ENCODE measurements at places on chromosomes 13 and 19.

DNA sequence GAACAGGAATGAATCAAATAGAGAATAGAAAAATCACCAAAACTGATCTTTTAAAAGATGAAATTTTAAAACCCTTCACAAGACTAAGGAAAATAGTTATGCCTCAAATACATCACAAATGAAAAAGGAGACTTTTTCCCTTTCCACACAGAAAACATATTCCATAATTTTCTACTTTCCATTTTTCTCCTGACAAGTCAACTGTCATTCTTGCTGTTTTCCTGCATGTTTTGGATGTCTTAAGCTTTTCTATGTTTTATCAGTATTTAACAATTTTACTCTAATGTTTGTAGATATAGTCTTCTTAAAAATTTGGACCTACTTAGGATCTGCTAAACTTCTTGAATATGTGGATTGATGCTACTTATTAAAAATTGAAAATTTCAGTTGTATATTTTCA is 810.8 kb downstream of the OLFM4 start:
- DNase-seq = no peak

DNA sequence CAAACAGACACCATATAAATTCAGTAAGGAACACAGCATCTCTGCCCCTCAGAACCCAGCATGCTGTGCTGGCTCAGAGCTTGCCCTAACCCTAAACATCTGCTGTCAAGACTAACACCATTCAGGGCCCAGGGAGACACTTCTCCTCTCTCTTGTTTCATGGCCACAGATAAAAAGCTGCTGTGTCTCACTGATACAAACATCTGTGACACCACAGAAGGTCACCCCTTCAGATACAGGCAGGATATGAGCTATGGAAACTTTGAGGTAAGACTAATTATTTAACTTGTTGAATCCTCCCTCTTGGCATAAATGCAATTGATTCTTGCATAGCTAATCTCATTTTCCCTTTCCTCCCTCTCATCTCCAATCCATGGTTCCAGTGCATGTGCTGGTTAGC is 61.6 kb upstream of the GPR12 start:
- no peak for DNase-seq

DNA sequence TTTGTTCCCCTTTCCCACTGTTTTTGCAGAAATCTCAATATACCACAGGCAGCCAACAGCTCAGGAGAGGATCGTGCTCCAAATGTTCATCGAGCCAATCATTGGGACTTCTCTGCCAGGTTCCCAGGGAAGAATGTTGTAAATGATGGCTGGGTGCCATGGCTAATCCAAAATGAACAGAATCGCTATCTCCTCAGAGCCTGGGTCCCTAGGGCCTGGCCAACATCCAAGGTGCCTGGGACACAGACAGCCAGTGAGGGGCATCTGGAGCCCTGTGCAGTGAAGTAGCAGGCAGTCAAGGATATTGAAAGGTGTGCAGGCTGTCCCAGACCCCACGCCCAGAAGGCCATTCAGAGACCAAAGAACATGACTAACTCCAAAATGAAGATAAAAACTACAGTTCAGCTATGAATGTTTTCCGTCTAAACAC is 37.8 kb downstream of the BRD4 start:
- no peak for DNase-seq

DNA sequence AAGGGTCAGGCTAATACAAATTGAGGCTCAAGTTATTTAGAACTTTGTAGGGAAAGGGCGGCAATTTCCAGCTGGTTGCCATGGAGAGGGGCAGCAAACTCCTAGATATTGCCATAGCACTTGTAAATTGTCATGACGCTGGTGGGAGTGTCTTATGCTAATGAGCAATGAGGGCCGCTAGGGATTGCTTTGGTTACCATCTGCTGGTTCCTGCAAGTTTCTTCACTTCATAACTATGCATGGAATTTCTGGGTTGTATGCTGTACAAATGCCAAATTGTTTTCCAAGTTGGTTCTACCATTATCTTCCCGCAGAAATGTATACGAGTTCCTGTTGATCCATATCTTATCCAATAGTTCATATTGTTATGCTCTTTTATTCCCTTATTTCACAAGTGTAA is 1339.4 kb downstream of the EFNB2 start:
- DNase-seq = no peak

DNA sequence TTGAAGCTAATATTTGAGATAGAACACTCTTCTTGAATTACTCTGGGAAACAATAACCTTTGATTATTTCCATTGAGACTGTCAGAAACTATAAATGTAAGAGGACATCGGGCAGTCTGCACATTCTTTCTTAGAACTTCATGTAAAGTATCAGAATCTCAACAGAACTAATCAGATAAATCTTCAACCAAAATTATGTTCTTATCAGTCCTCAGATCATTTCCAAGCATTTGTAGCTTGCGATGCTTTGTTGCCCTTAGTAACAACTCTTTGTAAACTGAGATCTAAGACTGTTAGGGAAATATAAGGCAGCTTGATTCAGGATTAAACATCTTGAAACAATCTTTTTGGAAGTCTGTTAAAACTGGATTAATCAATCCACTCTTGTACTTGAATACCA is 70.3 kb downstream of the FNDC3A start:
- DNase-seq = no peak

DNA sequence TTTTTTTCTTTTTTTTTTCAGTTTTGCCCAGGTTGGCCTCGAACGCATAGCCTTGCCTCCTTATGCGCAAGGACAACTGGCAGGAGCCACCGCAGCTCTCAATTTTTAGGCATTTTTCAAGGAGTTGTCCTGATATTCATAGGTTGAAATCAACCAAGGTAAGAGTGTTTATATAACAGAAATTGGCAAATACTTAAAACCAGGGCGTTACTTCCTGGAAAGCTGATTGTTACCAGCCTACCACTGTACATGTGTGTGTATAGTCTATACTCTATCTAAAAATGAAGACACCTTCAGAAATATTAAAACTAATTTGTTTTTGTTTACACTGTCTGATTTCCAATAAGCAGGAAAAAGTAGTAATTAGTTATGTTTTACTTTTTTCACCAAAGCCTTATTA is 39.2 kb downstream of the GPC6 start:
- no peak for DNase-seq

- no peak for DNase-seq
Measured at GRCh38 chr13:60754211-60755090, 357.4 kb downstream of the TDRD3 start.

- no peak for DNase-seq
Measured at GRCh38 chr13:85277748-85278147, 521.5 kb downstream of the SLITRK6 start.

DNA sequence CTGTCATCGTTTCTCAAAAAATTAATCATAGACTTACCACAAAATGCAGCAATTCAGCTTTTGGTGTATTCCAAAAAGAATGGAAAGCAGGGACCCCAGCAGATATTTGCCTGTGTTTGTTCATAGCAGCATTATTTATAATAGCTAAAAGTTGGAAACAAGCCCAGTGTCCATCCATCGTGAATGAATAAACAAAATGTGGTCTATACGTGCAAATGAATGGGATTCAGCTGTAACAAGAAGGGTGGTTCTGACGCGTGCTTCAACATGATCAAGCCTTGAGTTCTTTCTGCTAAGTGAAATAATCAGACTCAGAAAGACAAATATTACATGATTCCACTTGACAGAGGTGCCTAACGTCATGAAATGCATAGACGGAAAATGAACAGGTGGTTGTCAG is 36.4 kb downstream of the PSG11 start:
- DNase-seq = no peak

DNA sequence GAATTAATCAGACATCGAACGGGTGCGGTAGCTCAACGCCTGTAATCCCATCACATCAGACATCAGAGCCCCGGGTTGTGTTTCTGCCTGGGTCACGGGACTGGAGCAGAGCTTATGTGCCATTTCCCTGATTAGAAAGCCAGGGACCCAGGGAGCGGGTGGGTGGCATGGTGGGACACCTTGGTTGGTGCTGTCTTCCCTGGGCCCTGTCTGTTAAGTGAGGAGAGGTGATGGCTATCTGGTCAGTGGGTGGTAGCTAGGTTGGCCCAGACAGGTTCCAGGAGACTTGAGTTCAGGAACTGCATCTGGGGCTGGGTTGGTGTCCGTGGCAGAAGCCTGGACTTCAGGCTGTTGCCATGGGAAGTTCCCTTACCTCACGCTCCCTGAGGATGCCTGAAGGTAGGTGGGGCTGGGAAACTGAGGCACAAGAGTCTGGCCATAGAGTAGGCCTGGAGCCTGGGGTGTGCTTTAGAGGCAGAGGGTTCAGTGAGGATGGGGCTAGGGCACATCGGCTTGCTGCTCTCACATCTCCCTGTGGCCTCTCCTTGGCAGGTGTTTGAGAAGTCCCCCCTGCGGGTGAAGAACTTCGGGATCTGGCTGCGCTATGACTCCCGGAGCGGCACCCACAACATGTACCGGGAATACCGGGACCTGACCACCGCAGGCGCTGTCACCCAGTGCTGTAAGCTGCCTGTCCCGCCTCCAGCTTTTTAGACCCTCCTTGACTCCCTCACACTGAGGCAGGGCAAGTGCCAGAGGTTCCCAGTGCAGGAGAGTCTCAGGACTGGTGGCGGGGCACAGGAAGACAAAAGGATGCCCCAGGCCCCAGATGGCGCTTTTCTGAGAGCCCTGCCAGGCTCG is 2.1 kb downstream of the RPL18A start:
- DNase-seq = no peak

DNA sequence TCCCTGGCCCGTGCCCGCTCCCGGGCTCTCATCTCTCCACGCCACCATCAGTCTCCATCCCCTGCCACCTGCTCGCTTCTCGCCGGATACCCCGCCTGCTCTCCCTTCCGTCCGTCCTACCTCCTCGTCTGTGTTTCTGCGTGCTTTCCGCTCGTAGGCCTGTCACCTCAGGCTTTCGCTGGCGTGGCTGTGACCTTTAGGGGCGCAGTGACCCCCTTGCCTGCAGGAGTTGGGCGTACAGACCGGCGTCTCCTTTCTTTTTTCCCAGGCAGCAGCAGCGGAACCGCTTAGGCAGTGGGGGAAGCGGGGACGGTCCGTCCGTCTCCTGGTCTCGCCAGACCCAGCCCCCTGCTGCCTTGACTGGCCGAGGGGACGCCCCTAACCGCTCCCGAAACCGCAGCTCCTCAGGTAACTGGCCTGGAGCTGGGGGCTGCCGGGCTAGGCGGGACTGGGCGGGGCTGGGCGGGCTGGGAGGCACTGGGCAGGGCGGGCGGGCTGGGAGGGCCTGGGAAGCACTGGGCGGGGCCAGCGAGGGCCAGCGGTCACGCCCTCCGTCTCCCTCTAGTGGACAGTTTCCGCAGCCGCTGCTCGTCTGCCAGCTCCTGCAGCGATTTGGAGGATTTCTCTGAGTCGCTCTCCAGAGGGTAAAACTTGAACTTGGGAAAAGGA is 6.3 kb downstream of the PGLYRP1 start:
- DNase-seq = no peak

DNA sequence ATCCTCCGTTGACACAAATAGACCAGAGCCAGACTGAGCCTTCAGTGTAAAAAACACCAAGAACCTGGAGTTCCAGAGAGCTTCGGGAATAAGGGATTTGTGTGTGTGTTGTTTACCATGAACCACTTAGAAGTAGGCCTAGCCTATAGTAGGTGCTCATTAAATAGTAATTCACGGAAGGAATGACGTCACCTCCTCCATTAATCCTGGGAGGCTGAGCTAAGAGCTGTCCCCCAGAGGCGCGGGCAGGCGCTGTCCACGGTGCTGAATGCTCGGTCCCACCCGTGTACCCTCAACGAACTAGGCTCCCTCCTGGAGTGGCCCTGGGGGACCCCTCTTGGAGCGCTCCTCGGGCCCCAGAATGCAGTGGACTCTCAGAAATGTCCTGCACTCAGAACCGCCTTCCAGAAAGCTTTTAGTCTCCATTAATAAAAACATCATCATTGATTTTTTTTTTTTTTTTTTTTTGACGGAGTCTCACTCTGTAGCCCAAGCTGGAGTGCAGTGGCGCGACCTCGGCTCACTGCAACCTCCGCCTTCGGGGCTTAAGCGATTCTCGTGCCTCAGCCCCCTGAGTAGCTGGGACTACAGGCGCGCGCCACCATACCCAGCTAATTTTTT is 6.5 kb downstream of the UNC13A start:
- no peak for DNase-seq

- no peak for DNase-seq
Measured at GRCh38 chr13:104256701-104257100, 1190.5 kb upstream of the SLC10A2 start.

- no peak for DNase-seq
Measured at GRCh38 chr19:10688545-10689280, 12.5 kb upstream of the QTRT1 start.

DNA sequence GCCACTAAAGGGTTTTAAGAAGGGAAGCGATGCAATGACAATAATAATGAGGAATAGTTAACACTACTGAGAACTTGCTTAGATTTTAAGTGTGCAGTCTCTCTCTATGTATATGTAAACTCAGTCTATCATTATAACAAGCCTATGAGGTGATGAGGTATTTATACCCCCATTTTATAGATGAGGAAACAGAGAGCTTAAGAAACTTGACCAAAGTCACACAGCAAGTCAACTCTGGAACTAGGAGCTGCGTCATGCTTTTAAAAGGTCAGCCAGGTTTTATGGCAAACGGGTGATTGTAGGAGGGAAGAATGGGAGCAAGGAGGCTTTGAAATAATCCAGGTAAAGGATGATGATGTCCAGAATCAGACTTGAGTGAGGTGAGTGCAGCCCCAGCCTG is 103.4 kb downstream of the TM9SF2 start:
- DNase-seq = no peak

GRCh38 chr13:35191883-35192282 is 249.8 kb downstream of the NBEA start:
- no peak for DNase-seq
